ENCODE measurements at places on chromosomes 11 and 22.

DNA sequence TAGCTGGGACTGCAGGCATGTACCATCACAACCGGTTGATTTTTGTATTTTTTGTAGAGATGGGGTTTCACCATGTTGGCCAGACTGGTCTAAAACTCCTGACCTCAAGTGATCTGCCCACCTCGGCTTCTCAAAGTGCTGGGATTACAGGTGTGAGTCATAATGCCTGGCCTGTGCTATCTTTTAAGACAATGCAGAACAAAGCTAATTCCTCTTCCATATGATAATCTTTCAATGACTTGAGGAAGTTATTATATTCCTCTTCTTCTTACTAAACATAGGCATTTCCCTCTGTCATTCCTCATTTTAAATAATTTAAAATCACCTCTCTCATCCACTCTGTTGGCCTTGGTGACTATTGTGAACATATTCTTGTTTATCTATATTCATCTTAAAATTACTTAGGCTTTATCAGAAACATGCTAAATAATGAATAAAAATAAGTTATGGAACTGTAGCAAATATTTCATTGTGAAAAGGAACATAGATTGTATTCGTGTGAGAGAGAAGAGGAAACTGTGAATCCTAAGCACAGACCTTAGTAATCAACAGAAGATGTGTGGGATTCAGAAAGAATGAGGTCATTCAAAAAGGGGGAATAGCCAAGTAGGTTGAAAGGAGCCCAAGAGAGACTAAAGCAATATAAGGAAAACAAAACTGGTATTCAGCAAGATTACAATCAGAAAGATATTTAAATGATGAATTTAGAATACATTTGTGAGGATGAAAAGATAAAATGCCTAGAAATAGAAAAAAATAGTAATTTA lies 269.4 kb downstream of the TTC28 start:
- DNase-seq: no peak

GRCh38 chr22:41831383-41831782 lies 1.5 kb upstream of the SREBF2 start:
- DNase-seq: no peak

- DNase-seq: no peak
Measured at GRCh38 chr11:96035031-96035739, 111.3 kb upstream of the MTMR2 start.

DNA sequence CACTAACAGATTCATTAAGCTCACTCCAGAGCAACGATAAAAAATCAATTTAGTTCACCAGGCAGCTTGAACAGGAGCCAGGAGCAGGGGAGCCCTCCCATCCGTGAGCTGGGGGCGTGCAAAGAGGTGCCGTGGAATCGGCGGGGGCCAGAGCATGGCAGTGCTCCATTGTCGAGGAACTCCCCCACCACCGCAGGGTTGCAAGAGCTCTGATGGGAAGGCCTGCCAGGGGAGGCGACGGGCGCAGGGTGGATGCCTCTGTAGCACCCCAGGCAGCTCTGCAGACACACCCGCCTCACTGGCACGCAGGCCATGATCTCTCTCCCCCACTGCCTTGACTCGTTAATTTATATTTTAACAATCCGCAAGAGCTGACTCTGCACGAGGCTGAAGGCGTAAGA lies 433.2 kb downstream of the MIAT start:
- DNase-seq: no peak

DNA sequence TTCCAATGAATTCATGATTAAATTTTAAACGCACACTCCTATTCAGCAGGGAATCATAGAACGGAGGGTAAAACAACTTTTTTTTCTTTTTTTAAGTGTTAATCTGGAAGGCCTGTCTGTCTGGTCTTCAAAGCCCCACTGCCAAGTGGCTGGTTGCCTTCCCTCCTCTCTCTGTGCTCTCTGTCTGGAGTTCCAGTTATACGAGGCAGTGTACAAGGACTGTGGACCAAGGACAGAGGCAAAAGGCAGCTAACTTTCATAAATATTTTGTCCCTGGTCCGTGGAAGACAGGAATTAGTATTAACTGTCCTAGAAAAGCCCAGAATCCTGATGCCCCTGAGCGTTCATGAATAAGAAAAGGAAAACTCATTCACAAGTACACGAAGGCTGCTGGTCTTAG lies 164.0 kb upstream of the E2F8 start:
- DNase-seq: no peak

DNA sequence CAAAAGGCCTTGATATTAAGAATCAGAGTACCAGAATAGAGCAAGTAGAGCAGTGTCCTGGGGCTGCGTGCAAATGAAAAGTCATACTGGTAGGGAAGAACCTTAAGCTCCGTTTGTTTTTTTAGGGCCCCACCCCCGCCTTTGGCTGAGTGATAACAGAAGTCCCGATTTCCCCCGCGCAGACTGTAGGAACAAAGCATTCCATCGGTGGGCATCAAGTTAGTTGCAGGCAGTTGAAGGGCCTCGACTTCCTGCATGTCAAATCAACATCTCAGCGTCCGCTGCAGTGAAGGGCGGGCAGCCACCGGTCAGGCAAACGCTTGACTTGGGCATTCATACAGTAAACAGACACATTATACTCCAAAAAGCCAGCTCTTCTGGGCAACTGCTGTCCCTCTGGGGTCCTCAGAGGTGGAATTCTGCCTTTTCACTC lies 11.7 kb downstream of the LRP4 start:
- DNase-seq: no peak

GRCh38 chr11:4610258-4610935 lies 2.4 kb upstream of the TRIM68 start:
- no peak for DNase-seq

- DNase-seq: no peak
Measured at GRCh38 chr11:70570693-70571395, 172.5 kb downstream of the CTTN start.

- no peak for DNase-seq
Measured at GRCh38 chr22:27734066-27734465, 67.5 kb downstream of the MN1 start.

- no peak for DNase-seq
Measured at GRCh38 chr11:57240757-57241156, 3.7 kb upstream of the APLNR start.

DNA sequence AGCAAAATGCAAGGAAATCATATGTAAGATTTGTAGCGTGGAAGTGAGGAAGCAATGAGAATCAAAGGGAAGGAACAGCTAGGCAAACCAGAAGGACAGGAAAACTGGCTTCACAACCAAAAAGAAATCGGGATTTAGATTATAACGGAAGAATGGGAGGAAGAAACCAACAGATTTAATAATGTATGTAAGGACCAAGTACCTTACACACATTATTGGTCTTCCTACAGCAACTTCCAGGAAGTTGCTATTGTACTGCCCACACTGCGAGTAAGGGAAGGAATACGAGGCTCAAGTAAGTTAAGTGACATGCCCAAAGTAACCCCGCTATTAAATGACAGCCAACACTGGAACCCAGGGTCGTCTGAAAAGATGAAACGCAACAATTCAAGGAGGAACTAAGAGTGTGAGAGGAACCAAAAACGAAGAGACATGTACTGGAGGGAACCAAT lies 473 bp downstream of the TXN2 start:
- DNase-seq: no peak

DNA sequence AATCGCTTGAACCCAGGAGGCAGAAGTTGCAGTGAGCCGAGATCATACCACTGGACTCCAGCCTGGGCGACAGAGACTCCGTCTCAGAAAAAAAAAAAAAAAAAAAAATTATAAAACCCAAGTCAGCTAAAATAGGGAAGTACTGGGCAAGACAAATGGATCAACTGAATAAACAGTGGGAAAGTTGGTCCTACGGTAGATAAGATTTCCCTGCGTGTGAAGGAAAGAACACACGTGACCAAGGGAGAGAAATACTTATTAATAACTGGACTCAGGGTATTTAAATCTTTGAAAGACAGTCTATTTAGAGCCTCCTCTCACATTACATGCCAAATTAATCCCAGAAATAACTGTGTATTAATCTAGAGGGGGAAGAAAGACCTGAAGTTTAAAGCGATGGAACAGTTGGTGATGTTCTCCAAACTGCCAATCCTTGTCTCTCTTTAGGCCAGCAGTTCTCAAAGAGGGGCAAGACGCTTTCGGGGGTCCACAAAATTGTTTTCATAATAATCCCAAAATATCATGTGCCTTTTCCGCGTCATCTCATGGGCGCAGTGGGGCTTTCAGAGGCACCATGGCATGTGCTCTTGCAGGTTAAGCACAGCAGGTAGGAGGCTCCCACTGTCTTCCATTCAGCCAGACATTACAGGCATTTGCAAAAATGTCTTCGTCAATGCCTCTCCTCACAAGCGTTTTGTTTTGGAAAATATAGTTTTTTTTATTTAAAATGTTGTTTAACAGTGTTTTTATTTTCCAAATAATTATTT lies 6.6 kb downstream of the RTL6 start:
- DNase-seq: no peak

- no peak for DNase-seq
Measured at GRCh38 chr22:24107661-24108060, 73.6 kb upstream of the SUSD2 start.

- DNase-seq: no peak
Measured at GRCh38 chr11:9701799-9702198, 37.9 kb downstream of the SWAP70 start.

DNA sequence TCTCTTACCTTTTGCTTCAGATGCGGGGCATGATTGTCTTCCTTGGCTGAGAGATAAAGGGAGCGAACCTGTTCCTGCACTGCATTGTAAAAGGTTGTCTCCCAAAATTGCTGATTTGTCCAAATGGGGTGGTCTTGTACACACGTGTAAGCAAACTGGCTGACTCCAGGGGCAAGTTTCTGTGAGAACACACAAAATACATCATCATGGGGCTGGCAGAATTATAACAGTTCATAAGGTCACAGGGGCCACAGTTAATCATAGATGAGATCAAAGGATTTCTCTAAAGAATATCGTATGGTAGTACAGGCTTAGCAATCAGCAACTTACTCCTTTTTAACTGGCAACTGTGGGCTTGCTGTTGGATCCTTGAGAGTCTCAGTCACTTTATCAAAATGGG lies 194.3 kb downstream of the SWAP70 start:
- no peak for DNase-seq

- DNase-seq: no peak
Measured at GRCh38 chr22:49583886-49584505, 243.7 kb downstream of the BRD1 start.

DNA sequence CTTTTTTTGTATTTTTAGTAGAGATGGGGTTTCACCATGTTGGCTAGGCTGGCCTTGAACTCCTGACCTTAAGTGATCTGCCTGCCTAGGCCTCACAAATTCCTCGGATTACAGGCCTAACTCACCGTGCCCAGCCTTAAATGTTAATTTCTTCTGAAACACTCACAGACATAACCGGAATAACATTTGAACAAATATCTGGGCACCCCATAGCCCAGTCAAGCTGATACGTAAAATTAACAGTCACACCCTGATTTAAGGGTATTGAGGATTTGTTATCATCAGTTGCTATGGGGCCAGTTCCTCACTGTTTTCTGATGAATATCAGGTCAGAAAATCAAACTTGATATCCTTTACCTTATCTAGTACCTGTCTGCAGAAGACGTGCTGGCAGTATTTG lies 23.0 kb upstream of the OR9Q1 start:
- DNase-seq: no peak
